Activated CD4-positive, alpha-beta T cell treated with anti-CD3 and anti-CD28 coated beads, Interleukin-2, Interleukin-6, amounts not matched to agents 100 ng/mL and 50 ng/mL, durations not matched to agents 16 hours and 8 hours (primary cell): ENCODE measurements at places on chromosomes 1 and 21.

GRCh38 chr1:8821084-8821483 is 3.6 kb upstream of the RERE start:
- no peak for DNase-seq

- no peak for DNase-seq
Measured at GRCh38 chr1:32353886-32354570, 8.3 kb downstream of the FAM229A start.

DNA sequence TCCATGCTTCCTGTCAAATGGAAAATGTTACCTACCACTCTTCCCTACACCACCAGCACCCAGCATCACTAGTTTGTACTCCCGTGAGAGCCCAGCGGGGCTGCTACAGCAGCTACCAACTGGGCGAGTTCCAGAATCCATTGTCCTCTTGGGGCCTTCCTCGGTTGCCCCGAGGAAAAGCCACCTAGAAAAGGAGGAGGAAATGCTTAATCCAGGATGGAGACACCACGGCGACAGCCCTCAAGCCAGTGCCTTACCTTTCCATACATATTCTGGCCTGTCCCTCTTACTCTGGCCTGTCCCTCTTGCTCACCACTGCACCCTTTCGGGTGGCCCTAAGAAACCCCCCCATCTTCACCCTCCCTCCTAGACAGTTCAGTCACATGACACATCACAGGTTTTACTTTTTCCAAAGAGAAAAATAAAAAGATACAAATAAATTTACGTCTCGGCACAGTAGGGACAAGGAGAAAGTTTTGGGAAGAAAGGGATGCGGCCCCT is 478 bp downstream of the RIT1 start:
- DNase-seq: no peak

DNA sequence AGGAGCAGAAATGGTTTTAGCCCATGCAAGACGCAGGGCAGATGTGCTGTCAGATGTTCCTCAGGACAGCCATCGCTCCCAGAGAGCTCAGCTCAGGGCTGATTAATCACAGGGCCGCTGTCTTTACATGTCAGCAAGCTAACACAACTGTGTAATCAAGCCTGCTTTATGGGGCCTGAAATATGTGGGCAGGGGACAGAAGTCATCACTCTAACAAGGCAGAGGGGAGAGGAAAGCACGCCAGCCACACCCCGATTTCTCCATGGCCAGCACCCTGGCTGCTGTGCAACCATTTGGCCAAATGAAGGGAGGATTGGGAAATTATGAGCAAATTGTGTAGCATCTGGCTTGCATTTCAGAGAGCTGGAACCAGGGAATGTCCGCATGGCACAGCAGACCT is 368.8 kb downstream of the NPHP4 start:
- DNase-seq: no peak

DNA sequence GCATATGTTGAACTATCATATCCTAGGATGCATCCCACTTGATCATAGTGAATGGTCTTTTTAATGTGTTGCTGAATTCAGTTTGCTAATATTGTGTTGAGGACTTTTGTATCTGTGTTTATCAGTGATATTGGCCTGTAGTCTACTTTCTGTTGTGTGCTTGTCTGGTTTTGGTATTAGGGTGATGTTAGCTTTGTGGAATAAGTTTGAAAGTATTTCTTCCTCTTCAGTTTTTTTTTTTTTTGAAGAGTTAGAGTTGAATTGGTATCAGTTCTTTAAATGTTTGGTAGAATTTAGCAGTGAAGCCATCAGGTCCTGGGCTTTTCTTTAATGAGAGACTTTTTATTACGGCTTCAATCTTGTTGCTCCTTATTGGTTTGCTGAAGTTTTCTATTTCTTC is 162.3 kb downstream of the VAV3 start:
- DNase-seq: no peak

DNA sequence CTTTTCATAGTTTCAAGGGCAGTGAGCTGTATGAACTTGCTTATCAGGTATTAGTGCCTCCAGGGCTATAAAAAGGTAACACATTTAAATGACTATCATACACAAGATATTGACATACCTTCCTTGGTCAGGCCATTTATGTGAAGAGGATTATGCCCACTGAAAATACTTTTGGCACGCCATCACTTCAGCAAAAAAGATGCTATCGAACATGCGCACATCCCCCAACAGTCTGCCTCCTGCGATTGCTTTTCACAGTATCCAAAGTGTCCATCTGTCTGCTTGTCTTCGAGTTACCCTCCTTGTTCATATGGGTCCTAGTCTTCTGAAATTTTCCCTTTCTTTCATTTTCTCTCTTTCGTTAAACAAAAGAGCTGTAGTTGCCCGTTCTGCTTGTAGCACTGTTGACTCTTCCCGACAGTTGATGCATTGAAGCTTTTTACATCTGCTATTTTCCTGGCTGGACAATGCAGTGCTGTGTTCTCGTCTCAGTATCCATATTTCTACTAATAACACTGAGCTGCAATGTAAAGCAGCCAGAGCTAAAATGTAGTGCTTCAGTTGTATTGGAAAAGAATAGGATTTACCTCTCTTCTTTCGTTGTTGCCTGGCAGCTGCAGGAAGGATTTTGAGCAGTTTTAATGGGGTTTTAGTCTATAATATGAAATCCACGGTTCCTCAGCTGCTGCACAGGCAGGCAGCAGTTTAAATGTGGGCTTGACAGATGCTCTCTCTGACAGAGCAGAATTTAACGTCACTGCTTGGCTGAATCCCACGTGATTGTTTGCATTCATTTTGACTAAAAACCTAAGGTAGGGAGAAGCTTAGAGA is at the start of gene B3GALT2:
B3GALT2 (minus strand) TSS at position 713 of the 831 bp plus-strand sequence. CDS start 5,051 bp downstream, outside the sequence.
- no peak for DNase-seq

- no peak for DNase-seq
Measured at GRCh38 chr21:28663111-28663693, 329.5 kb downstream of the LTN1 start.

- no peak for DNase-seq
Measured at GRCh38 chr1:176575991-176576390, 113.0 kb downstream of the PAPPA2 start.

DNA sequence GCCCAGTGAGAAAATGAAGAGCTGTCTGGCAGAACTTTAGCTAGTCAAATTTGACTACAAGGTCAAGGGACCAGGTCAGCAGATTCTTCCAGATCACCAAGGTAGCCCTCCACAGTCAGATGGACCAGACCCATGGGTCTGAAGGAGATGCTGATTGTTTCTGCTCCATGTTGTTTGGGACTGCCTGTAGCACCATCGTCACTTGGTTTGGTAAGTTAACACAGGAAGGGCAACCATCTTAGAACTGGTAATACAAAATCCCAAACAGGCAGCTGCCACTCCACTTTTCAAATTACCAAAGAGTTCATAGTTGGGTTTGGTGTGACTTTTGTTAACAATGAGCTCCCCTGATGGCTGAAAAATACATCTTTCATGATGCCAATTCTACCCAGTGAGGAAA is 9.0 kb downstream of the ITPKB start:
- DNase-seq: no peak

DNA sequence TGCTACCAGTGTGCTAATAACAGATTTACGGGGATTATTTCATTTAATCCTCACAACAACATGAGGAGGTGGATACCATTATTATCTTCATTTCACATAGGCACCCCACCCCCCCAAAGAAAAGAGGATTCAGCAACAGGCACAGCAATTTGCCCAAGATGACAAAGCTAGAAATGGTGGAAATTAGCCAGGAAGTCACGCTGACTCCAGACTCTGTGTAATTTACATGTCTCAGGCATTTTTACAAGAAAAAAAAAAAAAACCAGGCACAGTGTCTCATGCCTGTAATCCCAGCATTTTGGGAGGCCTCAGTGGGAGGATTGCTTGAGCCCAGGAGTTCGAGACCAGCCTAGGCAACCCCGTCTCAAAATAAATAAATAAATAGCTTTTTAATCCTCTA is 37.5 kb upstream of the PRDM2 start:
- DNase-seq: no peak

DNA sequence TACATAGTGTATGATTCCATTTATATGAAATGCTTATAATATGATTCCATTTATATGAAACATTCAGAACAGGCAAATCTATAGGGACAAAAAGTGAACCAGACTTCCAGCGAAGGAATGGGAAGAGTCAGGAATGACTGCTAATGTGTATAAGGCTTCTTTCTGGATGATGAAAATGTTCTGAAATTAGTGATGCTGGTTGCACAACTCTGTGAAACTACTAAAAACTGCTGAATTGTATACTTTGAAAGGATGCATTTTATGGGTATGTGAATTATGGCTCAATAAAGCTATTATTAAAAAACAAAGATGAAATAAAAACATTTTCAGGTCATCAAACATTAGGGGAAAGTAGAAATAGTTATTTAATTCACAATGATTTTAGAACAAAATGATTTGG is 14.1 kb upstream of the IL24 start:
- no peak for DNase-seq

DNA sequence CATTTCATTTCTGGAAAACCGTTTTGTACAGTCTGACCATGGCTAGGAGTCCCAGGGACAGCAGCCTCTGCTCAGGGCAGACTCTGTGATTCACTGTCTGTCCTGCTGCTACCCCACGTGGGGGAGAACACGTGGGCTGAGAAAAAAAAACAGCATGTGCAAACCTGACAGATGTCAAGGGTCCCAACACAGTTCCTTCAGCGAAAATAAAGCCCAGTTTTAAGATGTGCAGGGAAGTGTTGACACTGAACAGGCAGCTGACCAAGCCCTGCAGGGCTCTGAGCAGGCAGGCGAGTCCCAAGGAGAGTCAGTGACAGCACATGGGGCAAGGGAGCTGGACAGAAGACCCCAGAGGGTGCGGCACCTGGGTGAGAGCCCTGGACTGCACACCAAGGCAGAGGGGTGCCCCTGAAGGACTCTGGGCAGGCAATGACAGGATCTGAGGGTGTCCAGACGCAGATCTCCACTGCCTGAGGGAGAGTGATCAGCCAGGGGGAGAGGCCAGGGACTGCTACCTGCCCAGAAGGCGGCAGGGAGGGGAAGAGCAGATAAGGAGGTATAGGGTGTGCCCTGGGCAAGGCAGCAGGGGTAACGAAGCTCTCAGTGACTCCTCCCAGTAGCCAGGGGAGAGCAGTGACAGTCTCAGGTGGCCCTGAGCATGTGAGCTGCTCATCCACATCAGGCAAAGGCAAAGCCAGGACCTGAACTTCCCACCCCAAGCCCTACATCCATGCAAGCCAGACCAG is 5.1 kb upstream of the SPATC1L start:
- DNase-seq: no peak

DNA sequence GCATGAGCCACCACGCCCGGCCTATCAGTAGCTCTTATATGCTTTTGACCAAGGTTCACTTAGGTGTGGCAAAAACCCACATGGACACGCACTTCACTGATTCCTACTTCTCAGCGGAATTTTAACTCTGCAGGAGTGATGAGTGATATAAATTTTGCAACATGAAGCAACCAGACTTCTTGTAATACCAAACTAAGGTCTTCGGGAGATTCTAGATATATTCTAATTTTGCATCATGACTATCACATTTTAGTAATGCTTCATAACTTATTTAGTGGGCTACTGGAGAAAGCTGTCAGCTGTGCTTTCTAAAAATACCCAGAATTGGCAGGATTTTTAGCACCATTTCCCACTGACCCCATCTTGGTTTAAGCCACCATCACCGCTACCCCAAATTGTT is 27.8 kb downstream of the RHCE start:
- no peak for DNase-seq
